Upper lobe of right lung (tissue), 1 donor: ENCODE measurements at places on chromosomes 6 and 20.

DNA sequence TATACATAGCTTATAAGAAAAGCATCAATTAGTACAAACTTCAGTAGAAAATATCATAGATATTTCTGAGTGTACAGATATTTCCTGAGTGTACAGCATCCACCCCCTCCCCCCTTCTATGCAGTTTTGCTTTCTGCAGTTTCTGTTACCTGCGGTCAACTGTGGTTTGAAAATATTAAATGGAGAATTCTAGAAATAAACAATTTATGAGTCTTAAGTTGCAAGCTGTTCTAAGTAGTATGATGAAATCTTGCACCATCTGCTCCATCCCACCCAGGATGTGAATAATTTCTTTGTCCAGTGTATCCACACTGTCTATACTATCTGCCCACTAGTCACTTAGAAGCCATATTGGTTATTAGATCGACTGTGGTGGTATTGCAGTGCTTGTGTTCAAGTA, 15.8 kb upstream of the GPR63 start:
- H3K4me3 ChIP-seq = no peak overlapping the region
- no peak for DNase-seq
- no peak overlapping the region for H3K27ac ChIP-seq
- no peaks in the 10 kb centered on the region for H3K36me3 ChIP-seq

GRCh38 chr6:94956910-94957309, 620.4 kb upstream of the MANEA start:
- H3K4me1 ChIP-seq = no peaks in the 10 kb centered on the region
- no peaks in the 10 kb centered on the region for H3K27me3 ChIP-seq
- DNase-seq = no peak
- H3K27ac ChIP-seq = no peak overlapping the region
- no peak overlapping the region for H3K4me3 ChIP-seq
- H3K36me3 ChIP-seq = no peaks in the 10 kb centered on the region

DNA sequence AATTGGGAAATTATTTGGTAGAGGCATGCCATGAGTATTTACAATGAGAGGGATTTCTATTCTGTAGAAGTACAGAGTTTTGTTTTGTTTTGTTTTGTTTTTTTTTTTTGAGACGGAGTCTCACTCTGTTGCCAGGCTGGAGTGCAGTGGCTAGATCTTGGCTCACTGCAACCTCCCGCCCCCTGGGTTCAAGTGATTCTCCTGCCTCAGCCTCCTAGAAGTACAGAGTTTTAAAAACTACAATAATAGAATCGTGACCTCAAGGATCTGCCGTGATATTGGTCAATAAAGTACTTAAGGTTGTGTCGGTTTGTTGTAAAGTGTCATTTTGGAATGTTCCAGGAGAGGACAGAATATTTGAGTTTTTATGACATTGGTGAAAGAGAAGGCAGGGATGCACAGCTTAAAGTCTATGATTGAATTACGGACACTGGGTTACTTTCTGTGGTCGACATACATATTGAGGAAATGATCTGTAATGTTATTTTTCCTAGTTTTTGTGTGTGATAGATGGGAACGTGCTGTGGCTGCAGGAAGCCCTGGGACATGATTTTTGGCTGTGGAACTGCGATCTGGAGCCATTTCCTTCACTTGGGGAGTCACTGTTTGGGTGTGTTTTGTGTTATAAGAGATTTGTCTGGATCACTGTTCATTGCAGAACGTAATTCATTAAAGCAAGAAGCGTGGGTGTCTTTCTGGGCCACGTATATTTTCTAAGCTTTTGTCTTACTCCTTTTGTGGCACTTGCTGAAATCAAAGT, 59.6 kb downstream of the TIAM2 start:
- no peaks in the 10 kb centered on the region for H3K36me3 ChIP-seq
- no peaks in the 10 kb centered on the region for H3K4me1 ChIP-seq
- no peak for DNase-seq
- no peak overlapping the region for H3K27ac ChIP-seq

DNA sequence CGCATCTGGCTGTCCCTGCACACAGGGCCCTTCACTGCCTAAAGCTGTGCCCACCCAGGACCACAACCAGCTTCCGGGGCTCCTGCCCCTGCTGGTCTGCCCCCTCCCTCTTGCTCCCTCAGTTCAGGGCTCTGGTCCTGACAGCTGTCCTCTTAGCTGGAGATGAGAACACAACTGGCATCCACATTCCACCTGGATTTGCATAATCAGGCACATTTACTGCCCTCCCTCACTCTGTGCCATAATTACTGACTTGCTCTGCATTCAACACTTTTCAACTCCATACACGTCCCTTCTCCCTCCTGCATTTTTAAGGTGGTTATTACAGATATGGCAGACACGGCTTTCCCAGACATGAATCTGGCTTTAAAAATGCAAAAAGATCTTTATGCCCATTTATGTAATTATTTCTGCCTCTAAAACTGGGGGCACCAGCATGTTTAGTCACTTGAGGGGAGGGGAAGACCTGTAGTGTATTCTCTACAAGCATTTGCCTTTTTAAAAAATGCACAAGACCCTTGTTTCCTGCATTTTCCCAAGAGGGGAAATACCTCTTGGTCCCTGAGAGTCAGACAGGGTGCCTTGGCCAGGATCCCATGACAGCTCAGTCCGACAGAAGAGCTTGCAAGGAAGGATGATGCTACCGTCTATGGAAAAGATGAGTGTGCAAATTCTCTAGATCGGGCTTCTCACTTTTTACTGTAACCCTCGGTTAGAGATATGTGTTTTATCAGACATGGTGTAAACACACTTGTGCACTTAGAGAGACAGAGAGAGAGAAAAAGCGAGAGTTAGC, 401.8 kb downstream of the PREX1 start:
- no peaks in the 10 kb centered on the region for H3K36me3 ChIP-seq
- no peak overlapping the region for H3K27ac ChIP-seq
- H3K27me3 ChIP-seq = peaks cover 4% of the 10 kb centered on the region
- no peak overlapping the region for H3K4me3 ChIP-seq

DNA sequence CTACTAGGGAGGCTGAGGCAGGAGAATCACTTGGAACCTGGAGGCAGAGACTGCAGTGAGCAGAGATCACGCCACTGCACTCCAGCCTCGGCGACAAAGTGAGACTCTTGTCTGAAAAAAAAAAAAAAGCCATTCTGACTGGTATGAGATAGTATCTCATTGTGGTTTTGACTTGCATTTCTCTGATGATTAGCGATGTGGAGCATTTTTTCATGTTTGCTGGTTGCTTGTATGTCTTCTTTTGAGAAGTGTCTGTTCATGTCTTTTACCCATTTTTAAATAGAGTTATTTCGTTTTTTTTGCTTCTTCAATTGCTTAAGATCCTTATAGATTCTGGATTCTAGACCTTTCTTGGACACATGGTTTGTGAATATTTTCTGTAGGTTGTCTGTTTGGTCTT, 103.5 kb upstream of the SIM1 start:
- no peaks in the 10 kb centered on the region for H3K27me3 ChIP-seq
- H3K4me1 ChIP-seq = no peaks in the 10 kb centered on the region
- no peak for DNase-seq
- H3K36me3 ChIP-seq = no peaks in the 10 kb centered on the region
- no peak overlapping the region for H3K4me3 ChIP-seq

DNA sequence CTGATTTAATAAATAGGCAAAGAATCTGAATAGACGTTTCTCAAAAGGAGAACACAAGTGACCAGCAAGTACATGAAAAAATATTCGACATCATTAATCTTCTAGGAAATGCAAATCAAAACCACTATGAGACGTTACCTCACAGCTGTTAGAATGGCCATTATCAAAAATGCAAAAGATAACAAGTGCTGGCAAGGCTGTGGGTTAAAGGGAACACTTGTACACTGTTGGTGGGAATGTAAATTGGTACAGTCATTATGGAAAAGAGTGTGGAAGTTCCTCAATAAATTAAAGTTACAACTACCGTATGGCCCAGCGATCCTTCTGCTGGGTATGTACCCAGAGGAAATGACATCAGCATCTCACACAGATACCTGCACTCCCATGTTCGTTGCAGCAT, 253.9 kb upstream of the BMP2 start:
- no peaks in the 10 kb centered on the region for H3K4me1 ChIP-seq
- no peaks in the 10 kb centered on the region for H3K36me3 ChIP-seq
- H3K4me3 ChIP-seq = no peak overlapping the region
- no peak overlapping the region for H3K27ac ChIP-seq
- no peak for DNase-seq

- no peak overlapping the region for H3K27ac ChIP-seq
- no peak for DNase-seq
Measured at GRCh38 chr6:96652552-96652951, 89.6 kb downstream of the FHL5 start.

- H3K4me1 ChIP-seq = no peaks in the 10 kb centered on the region
- H3K4me3 ChIP-seq = no peak overlapping the region
- H3K27me3 ChIP-seq = peaks cover 97% of the 10 kb centered on the region
Measured at GRCh38 chr6:50842446-50842845, 23.8 kb downstream of the TFAP2B start.

- no peak overlapping the region for H3K27ac ChIP-seq
- no peak overlapping the region for H3K4me3 ChIP-seq
- no peaks in the 10 kb centered on the region for H3K36me3 ChIP-seq
- no peak for DNase-seq
Measured at GRCh38 chr6:143283887-143284645, 166.4 kb downstream of the ADAT2 start.

DNA sequence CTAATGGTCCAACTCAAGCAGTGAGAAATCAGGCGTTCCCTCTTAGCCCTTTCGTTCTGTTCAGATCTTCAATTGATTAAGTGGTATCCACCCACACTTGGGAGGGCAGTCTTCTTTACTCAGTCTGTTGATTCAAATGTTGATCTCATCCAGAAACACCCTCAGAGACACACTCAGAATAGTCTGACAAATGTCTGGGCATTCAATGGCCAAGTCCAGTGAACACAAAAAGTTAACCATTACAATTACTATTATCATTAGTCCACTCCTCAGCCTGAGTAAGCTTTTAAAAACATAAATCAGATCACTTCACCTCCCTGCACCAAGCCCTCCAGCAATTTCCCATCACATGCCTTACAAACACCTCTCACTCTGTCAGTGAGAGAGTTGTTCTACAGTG, 423.2 kb downstream of the RFPL4B start:
- no peaks in the 10 kb centered on the region for H3K36me3 ChIP-seq
- no peaks in the 10 kb centered on the region for H3K27me3 ChIP-seq
- H3K4me3 ChIP-seq = no peak overlapping the region
- no peak overlapping the region for H3K27ac ChIP-seq
- DNase-seq = no peak

DNA sequence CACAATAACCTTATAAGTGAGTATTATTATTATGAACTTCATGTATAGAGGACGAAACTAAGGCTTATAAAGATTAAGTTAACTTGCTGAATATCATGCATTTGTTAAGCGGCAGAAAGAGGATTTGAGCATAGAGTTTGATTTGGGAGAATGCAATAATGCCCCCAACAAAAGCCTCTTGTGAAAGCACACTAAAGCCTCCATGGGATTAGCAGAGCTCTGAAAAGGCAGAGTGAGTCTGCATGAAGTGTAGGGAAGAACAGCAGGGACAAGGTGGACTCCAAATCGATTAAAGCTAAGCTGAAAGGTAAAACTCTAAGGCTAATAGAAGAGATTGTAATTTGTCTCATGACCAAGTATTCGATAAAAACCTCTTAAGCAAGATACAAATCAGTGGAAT, 100.3 kb downstream of the SH3BGRL2 start:
- DNase-seq = no peak
- H3K4me1 ChIP-seq = no peaks in the 10 kb centered on the region
- H3K4me3 ChIP-seq = no peak overlapping the region
- no peaks in the 10 kb centered on the region for H3K27me3 ChIP-seq
- no peaks in the 10 kb centered on the region for H3K36me3 ChIP-seq

- no peak overlapping the region for H3K4me3 ChIP-seq
- no peak overlapping the region for H3K27ac ChIP-seq
- no peaks in the 10 kb centered on the region for H3K27me3 ChIP-seq
- peaks cover 16% of the 10 kb centered on the region for H3K4me1 ChIP-seq
- DNase-seq = peak; percentile 80
Measured at GRCh38 chr20:57622579-57623381, 2.6 kb upstream of the ZBP1 start.

- H3K36me3 ChIP-seq = no peaks in the 10 kb centered on the region
- H3K27me3 ChIP-seq = no peaks in the 10 kb centered on the region
- DNase-seq = no peak
- no peak overlapping the region for H3K4me3 ChIP-seq
Measured at GRCh38 chr20:62370115-62370806, 3.1 kb upstream of the LAMA5 start.

GRCh38 chr20:48717680-48718223, 110.0 kb downstream of the PREX1 start:
- no peaks in the 10 kb centered on the region for H3K36me3 ChIP-seq
- H3K27ac ChIP-seq = peak overlapping the region; percentile 7
- H3K27me3 ChIP-seq = no peaks in the 10 kb centered on the region
- H3K4me1 ChIP-seq = peaks cover 38% of the 10 kb centered on the region
- DNase-seq = no peak
- no peak overlapping the region for H3K4me3 ChIP-seq

DNA sequence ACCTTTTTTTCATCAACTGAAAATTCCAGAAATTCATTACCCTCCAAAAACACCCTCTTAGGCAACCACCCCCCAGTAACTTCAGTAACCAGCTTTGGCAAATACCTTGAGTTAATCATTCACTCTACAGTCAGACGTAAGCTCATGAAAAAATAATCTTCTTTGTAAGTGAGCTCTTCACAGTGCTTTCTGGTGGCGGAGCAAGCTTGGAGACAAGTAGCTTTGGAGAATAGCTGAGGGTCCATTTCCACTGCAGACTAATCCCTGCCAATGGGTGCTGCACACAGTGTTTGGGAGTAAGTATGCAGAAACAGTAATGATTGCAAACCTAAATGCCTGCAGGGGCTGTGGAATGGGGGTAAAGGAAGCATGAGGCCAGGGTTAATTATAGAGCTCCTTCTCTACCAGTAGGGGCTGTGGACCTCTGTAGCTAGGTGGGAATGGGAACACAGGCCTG, 56.8 kb upstream of the HINT3 start:
- H3K27ac ChIP-seq = no peak overlapping the region
- no peaks in the 10 kb centered on the region for H3K4me1 ChIP-seq
- H3K36me3 ChIP-seq = peaks cover 17% of the 10 kb centered on the region
- DNase-seq = no peak
- H3K27me3 ChIP-seq = no peaks in the 10 kb centered on the region
- H3K4me3 ChIP-seq = no peak overlapping the region

DNA sequence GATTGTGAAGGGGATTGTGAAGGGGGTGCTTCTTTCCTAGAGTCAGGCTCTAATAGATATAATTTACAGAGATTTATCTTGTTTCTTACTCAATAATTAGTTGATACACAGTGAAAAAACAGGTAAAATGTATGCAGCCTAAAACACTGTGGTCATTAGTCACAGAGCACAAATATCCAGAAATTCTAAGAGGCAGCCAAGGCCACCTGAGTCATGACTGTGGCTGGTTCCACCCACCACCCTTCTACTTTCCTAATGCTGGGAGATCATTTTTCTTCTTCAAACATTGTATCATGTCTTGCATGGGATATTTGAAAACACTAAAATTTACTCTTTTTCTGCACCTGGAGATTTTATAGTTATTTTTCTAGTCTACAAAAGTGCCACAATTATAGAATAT, 181.6 kb downstream of the OTOR start:
- no peak overlapping the region for H3K4me3 ChIP-seq
- H3K4me1 ChIP-seq = no peaks in the 10 kb centered on the region
- no peaks in the 10 kb centered on the region for H3K36me3 ChIP-seq
- DNase-seq = no peak
- no peaks in the 10 kb centered on the region for H3K27me3 ChIP-seq
